ENCODE measurements at places on chromosomes 7 and 10. TPM values are rescaled to one million over a fixed set of nuclear protein-coding genes. Genes with fewer than 3 reads are reported as not detected.

MRLN gene
- not detected for total RNA-seq

PDE1C gene
- total RNA-seq: not detected

ASB10 gene
- not detected for total RNA-seq

FIGNL1 gene
- 27.2 TPM for total RNA-seq

DNA2 gene
- 29.2 TPM for total RNA-seq

CYP2C19 gene
- total RNA-seq: not detected

PDE6C gene
- not detected for total RNA-seq

LRIT1 gene
- total RNA-seq: not detected

CPXM2 gene
- not detected for total RNA-seq

NEBL gene
- total RNA-seq: not detected

LLCFC1 gene
- total RNA-seq: not detected

CYP2W1 gene
- not detected for total RNA-seq

TMEM213 gene
- 0.28 TPM for total RNA-seq

SPDYE11 gene
- total RNA-seq: not detected

SLC39A12 gene
- not detected for total RNA-seq

POMZP3 gene
- 17.8 TPM for total RNA-seq

SPDYE2B gene
- total RNA-seq: not detected

GPR22 gene
- total RNA-seq: not detected

TRPV5 gene
- not detected for total RNA-seq

PLA2G12B gene
- not detected for total RNA-seq

MKLN1 gene
- 35.3 TPM for total RNA-seq

SRGN gene
- 145 TPM for total RNA-seq

CPEB3 gene
- 2.6 TPM for total RNA-seq

SFRP4 gene
- not detected for total RNA-seq

NXPH1 gene
- total RNA-seq: not detected

CALCR gene
- not detected for total RNA-seq

OPALIN gene
- not detected for total RNA-seq

PLXNA4 gene
- total RNA-seq: 42.2 TPM

TMEM229A gene
- total RNA-seq: not detected

POLR2J3 gene
- 33.3 TPM for total RNA-seq

CCDC146 gene
- total RNA-seq: 5.3 TPM

ENTPD7 gene
- total RNA-seq: 5.2 TPM

PTN gene
- total RNA-seq: not detected

EBLN1 gene
- total RNA-seq: not detected

TOMM7 gene
- 399 TPM for total RNA-seq

EEF1AKMT2 gene
- 25.2 TPM for total RNA-seq

AGBL3 gene
- 4.1 TPM for total RNA-seq

ITGA8 gene
- total RNA-seq: not detected

CREB5 gene
- total RNA-seq: not detected

GDF10 gene
- total RNA-seq: not detected

ICA1 gene
- total RNA-seq: 2.6 TPM

TRPV6 gene
- total RNA-seq: not detected

PRXL2A gene
- total RNA-seq: 8.5 TPM

PRF1 gene
- total RNA-seq: 57.4 TPM

FBXO24 gene
- 1.5 TPM for total RNA-seq

CHST12 gene
- total RNA-seq: 22.6 TPM

LBX1 gene
- not detected for total RNA-seq

LRMDA gene
- total RNA-seq: not detected

CPA1 gene
- not detected for total RNA-seq

AGR2 gene
- total RNA-seq: not detected

ZNF722 gene
- not detected for total RNA-seq

NCF1 gene
- 5.2 TPM for total RNA-seq

SLC16A9 gene
- total RNA-seq: 0.05 TPM

TMEM236 gene
- 0.05 TPM for total RNA-seq

CDK14 gene
- not detected for total RNA-seq

AKR1C4 gene
- total RNA-seq: not detected

OGDHL gene
- 0.10 TPM for total RNA-seq

DNAH11 gene
- total RNA-seq: 3.0 TPM
